ENCODE measurements at places on chromosomes 3 and 15. TPM values are rescaled to one million over a fixed set of nuclear protein-coding genes. Genes with fewer than 3 reads are reported as not detected.

Gene BNIP2
- total RNA-seq = 159 TPM

Gene STRIT1
- total RNA-seq = not detected

Gene ACP3
- 0.59 TPM for total RNA-seq

Gene GATM
- total RNA-seq = 0.68 TPM

Gene CAPN3
- total RNA-seq = not detected

Gene CAMK2N2
- 0.29 TPM for total RNA-seq

Gene PRRT3
- total RNA-seq = 1.2 TPM

Gene PLOD2
- total RNA-seq = 221 TPM

Gene AGTR1
- 0.10 TPM for total RNA-seq

Gene CLEC3B
- 2.4 TPM for total RNA-seq

Gene CCR9
- total RNA-seq = not detected

Gene SEMA3G
- total RNA-seq = 0.12 TPM

Gene ZBTB47
- total RNA-seq = 8.8 TPM

Gene CEMIP
- total RNA-seq = 1.1 TPM

Gene PRR20G
- not detected for total RNA-seq

Gene PPARG
- total RNA-seq = 7.8 TPM

Gene GOLGA8G
- total RNA-seq = not detected

Gene ARPP21
- total RNA-seq = not detected

Gene BLM
- total RNA-seq = 12.9 TPM

Gene HES1
- 38.2 TPM for total RNA-seq

Gene SLC12A1
- 0.10 TPM for total RNA-seq

Gene ERICH6
- total RNA-seq = not detected

All from RPMI7951 (cell line).